ENCODE measurements at places on chromosomes 6 and 20.

DNA sequence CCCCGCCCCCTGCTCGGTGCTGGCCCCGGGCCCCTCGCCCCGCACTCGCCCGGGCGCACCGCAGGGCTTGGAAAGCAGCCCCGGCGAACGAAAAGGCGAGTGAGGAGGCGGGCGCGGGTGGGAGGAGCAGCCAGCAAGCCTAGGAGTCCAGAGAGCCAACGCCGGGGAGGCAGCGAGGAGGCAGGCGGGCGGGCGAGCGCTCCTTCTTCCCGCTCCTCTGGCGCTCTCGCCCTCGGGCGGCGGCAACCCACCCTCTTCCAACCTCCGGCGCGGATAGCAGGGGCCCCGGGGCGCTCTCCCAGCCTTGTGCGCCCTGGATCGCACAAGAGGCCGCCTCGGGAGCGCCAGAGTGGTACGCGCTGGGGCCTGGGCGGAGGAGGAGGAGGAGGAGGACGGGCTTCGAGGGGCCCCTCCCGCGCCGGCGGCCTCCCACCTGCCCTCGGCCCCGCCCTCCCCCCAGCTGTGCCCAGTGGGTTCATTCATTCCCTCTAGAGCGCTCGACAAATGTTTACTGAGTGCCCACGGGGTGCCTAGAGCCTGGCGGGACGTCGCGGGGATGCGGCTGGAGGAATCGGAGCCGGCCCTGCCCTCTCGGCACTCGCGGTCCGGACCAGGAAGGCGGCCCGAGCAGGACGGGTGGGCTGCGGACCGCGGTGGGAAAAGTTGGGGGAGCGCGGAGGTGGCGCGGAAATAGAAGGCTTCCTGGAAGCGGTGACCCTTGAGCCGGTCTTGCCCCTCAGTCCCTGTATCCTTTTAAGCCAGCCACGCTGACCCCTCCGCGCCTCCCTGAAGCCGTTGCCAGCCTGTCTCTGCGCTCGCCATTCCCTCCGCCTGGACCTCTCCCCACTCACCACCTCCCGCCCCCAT, at the start of gene BMP7:
BMP7 (minus strand) TSS at position 351 of the 867 bp plus-strand sequence. CDS start 519 bp downstream, outside the sequence.
- no peak for DNase-seq

DNA sequence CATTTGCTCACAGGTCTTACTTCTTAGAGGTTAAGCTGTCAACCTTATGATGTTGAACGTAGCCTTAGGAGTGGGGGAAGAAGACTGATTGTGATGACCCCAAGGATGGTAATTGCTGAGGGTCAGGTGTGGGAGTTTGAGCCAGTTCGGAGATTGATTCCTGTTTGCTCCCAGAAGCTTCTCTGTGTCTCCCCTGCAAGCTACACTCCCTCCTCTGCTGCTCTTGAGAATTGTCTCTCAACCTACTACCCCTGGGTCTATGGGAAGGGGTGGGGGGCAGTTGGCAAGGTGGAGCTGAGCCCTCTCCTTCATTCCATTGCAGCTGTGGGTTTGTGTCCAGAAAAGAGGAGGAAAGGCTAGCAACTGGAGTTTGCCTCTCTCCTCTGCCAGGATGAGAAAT, 113.8 kb downstream of the PLEKHG1 start:
- no peak for DNase-seq

DNA sequence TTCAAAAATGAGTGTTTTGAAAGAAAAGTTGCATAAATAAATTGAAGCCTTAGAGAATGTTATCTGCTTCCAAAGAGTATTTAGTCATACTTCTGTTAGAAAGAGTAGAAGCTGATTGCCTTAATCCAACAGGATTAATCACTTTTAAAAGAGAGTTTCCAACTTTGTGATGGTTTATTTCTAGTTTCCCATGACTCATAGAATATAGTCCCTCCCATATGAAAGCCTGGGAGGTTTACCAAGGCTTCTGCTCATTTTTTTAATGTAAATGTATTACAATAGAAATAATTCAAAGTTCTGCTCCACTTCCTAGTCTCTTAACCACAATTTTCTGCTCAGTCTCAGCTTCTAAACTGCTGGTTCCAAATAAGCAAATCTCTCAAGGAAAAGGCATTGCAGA, 118.0 kb upstream of the IRAK1BP1 start:
- DNase-seq = no peak

DNA sequence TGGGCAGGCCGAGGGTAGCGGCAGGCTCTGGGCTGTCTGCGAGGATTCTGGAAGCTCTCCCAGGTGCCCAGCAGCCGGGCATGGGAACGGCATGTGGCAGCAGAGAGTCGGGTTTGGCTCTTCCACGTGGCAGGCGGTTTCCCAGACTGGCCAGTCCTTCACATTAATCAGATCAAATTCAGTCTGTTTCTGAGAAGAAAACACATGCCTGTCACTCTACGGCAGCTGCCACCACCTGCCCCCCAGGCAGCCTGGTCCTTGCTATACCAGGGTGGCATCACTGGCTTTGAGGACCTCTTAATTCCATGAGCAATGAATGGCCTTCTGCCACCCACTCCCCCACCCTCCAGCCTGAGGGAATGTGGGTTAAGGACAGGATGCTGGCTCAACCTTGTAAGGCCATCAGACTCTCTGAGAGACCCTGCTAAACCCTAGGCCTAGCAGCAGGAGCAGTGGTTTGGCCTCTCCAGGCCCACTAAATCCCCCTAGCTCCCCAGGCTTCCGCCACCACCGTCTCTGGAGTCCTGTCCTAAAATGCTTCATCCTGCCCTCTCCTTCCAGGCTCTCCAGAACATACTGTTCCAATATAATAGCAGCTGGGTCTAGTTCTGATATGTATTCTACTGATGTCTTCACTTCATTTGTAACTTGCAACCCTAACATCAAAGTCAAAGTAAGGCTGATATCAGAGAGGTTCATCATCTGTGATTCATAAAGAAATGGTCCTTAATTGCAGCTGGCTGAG, 47.8 kb downstream of the PLCG1 start:
- no peak for DNase-seq

- no peak for DNase-seq
These were observed at the start of gene PHF10 for GRCh38 chr6:169724494-169725124. PHF10 (minus strand) TSS chr6:169724500; CDS start chr6:169723931, 569 bp downstream.

- no peak for DNase-seq
These were observed 100.3 kb downstream of the EDN3 start for GRCh38 chr20:59400708-59401107.

DNA sequence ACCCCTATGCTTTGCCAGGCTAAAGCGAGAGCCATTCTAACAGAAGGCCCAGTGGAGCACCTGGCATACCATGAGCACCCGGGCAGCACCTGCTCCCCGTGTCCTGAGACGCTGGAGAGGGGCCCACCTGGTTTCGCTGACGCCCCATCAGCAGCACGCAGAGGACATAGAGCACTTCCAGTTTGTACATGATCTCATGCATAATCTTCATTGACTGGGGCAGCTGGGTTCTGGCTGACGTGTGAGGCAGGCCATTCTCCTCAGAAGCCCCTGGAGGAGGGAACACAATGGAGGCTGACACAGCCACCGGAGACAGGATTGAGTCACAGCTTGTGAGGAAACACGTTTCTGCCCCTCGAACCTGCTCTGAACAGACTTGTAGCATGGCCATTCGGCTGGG, 65.4 kb downstream of the MYH7B start:
- no peak for DNase-seq

- DNase-seq = no peak
These were observed 3.8 kb upstream of the EEF1A2 start for GRCh38 chr20:63502671-63503172.

GRCh38 chr6:38065734-38066305, 246.3 kb downstream of the ZFAND3 start:
- no peak for DNase-seq

DNA sequence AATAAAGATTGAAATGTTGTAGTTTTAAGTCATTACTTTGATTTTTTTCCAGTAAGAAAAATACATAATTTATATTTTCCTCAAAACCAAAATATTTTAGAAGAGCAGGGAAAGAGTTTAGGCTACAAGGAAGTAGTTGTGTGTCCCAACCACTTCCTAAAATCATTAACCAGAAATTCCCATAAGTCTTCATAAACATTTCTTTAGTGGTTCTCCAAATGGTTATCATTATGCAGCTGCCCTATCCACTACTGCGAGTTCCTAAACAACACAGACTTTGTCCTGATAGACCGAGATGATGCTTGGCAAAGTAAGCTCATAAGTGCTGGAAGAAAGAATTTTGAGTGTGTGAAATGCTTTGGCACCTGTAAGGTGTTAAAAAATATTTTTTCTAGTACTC, 93.6 kb downstream of the ARMC2 start:
- DNase-seq = no peak

DNA sequence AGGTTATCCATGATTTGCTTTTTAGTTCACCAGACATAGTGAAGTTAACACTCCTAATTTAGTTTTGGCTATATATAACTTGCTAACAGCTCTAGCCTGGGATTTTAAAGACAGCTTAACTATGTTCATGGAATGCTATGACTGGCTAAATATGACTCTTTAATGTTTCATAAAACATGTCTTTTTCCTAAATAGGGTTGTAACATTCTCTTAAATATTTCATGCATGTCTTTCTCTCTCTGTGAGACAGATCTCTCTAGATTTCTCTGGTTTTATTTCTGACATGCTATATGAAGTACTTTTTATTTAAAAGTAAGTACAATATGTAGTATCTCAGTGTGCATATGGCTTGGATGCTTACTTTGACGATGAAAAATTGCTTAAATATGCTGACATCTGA, 35.7 kb downstream of the MACROD2 start:
- DNase-seq = no peak

DNA sequence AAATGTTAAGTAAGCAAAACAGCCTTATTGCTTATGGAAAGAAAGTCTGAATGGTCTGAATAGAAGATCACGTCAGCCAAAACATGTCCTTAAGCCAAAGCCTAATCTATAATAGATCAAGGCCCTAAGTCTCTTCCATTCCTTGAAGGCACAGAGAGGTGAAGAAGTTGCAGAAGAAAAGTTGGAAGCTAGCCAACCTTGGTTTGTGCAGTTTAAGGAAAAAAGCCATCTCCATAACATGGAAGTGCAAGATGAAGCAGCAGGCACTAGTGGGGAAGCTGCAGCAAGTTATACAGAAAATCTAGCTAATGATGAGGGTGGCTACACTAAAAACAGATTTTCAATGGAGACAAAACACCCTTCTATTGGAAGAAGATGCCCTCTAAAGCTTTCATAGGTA, 29.1 kb downstream of the LRRN4 start:
- DNase-seq = no peak
